Kasumi-1 (cell line): ENCODE measurements at places on chromosomes 1 and 21.

DNA sequence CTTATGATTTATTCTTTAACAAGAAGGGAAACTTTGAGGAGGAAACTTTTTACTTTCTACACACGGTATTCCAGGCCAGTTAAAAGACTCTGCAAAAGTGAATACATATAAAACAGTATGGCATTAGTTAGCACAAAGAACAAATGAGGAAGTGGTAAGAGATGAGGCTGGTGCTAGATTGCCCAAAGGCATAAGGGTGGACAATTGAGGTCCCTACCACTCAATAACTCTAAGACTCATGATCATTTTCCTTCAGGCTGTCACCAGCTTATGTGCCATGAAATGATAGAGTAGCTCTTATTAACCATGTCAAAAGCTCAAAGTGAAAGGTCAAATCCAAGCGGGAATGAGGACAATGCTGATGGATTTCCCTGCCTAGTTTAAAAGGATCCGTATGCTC, 124.5 kb downstream of the TBX15 start:
- DNase-seq = no peak

- DNase-seq = no peak
Observed at GRCh38 chr1:228084325-228084724, 1.8 kb downstream of the ARF1 start.

DNA sequence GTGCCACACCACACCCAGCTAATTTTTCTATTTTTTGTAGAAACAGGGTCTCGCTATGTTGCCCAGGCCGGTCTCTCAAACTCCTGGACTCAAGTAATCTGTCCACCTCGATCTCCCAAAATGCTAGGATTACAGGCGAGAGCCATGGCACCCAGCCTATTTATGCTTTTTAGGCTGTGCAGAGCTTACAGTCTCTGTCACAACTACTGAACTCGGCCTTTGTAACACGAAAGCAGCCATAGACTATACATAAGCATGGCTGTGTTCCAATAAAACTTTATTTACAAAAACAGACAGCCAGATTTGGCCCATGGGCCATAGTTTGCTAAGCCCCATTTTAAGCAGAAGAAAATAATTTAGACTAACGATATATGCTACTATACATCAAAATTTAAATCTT, 54.4 kb downstream of the NID1 start:
- DNase-seq = no peak

- no peak for DNase-seq
Observed at GRCh38 chr1:180003026-180003695, 48.6 kb downstream of the CEP350 start.

DNA sequence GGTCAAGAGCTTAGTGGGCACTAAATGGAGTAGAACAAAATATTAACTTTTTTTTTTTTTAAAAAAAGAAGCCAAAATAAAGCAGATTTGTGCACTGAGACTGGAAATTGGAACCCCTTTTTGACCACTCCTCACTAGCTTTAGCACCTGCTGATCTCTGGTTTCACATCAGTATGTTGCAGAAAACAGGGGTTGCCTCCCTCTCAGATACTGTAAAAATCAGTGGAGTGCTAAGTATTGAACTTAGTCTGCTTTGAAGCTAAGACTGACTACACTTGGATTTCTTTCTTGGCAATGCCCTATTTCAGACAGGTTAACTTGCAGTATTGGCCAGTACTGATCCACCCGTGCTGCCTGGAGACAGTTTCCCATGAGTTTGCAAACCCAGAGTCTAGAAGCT, 2.7 kb upstream of the KIAA0040 start:
- no peak for DNase-seq

- no peak for DNase-seq
Observed at GRCh38 chr1:93000751-93001175, 39.5 kb upstream of the DIPK1A start.

- DNase-seq = no peak
Observed at GRCh38 chr1:205936846-205937586, 6.2 kb downstream of the SLC26A9 start.

DNA sequence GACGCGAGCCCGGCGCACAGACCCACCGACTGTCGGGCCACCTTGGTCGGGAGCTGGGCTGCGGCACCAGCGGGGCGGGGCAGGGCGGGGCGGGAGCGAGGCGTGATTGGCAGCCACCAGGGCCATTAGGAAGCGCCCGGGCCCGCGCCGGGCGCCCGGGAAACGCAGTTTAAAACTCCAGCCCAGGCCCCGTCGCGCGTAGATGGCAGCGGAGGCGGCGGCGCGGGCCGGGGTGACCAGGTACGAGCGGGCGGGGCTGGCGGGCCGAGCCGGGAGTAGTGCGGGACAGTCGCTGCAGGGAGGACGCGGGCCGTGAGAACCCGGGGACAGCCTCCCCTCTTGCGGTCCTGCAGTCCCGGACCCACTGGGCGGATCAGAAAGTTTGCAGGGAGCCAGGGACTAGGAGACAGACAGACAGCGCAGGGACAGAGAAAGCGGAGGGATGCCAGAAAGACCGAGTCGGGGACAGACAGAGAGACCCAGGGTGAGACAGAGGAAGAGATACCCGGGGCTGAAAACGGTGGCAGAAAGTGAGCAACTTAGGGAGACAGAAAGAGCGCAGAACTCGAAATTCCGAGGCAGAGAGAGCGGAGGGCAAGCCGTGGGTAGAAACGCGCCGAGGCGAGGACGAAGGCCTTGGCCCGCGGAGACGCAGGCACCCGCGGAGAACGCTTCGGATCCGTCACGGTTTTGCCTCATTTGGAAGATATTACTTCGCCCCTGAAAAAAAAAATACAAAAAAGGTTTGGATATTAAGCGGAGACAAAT, at the start of gene DMBX1:
DMBX1 (plus strand) TSS at position 199 of the 768 bp plus-strand sequence. CDS start 17,175 bp downstream, outside the sequence.
- no peak for DNase-seq

DNA sequence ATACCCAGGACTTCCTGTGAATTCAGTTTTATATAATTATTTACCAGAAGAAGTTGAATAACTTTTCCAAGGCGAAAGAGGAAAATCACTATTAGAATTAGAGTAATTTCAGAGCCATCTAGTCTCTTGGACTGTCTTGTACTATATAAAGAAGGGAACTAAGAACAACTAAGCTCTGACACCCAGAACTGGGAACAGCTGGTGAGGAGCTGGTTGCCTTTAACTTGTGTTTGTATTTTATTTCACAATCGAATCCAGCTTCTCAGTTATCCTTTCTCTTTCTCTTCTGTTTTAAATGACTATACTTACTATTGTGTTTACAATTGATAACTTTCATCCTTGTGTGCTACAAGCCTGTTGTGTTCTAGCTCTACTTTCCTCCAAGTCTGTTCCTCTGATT, 8.4 kb downstream of the SNX27 start:
- peak; percentile 29 for DNase-seq

DNA sequence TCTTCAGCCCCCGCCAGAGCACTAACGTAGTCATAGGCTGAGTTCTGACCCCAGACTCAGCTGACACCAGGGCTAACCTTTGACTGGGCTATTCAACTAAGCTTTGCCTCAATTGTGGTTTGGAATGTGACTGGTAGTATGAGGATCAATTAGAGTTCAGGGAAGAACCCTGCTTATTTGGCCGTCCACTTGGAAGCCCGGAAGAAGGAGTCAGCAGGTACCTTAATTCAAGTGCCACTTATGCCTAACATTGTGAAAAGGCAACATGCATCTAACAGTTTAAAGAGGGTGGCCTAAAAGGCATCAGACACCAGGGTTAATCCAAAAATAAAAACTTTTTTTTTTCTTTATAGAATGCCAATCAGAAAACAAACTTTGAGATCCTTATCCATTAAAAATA, 92.3 kb downstream of the BEND5 start:
- no peak for DNase-seq
